Common myeloid progenitor, CD34-positive (primary cell): ENCODE measurements at places on chromosomes 6 and 20.

DNA sequence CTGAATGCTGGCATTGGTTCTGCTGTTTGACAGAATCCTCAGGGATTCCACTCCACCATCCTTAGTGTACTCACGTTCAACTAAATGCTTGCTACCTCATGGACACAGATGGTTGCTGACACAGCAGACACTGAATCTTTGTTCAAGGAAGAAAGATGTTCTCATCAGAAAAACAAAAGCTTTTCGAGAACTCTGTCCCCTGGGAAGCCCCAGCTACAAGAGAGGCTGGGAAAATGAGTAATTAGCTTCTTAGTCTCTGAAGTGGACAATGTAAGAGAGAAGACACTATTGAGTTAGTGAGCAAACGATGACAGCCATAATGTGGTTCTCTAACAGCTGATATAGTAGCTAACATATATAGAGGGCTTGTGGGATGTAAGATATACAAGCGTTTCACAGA, 30.9 kb upstream of the ENPP5 start:
- no peak overlapping the region for H3K27ac ChIP-seq
- no peaks in the 10 kb centered on the region for H3K4me1 ChIP-seq
- no peaks in the 10 kb centered on the region for H3K27me3 ChIP-seq
- DNase-seq, result no peak

- no peaks in the 10 kb centered on the region for H3K36me3 ChIP-seq
- no peaks in the 10 kb centered on the region for H3K4me1 ChIP-seq
- H3K4me3 ChIP-seq, result no peak overlapping the region
- DNase-seq, result no peak
- H3K27me3 ChIP-seq, result no peaks in the 10 kb centered on the region
These were observed 549.0 kb downstream of the CDH26 start for GRCh38 chr20:60507087-60507694.

DNA sequence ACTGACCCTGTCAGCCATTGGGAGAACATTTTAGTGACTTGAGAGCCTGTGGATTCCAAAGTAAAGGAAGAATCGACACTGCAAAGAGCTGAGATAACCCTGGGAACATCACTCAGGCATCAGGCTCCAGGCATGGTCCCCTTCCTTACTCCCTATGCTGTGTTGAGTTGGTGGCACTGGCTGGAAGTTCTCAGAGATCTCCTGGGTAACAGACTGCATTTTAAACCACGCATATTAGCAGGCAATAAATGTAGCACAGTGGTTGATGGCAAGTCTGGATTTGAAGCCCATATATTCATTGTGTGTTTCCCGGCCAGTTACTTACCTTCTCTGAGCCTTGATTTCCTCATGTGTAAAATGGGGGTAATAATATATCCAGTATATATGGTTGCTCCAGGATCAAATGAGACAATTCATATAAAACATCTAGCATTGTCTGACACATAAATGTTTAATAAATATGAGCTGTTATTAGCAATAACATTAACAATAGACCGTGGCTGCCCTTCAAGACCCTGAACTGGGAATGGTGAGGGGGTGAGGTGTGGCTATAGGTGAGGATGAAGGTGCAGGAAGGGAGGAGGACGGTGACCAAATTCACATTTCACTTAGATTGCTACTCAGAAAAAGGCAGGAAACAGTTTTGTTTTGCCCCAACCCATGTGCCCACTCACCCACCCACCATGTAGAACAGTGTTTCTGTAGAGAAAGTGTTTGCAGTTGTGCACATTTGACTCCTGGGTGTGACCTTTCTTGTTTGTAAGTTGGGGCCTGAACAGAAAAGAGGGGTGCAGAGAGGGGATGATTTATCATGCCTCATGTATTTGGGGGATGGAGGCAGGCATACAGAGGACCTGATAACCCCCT, 2.1 kb downstream of the PLCG1 start:
- no peaks in the 10 kb centered on the region for H3K36me3 ChIP-seq
- DNase-seq, result no peak
- H3K4me1 ChIP-seq, result peaks cover 42% of the 10 kb centered on the region
- H3K27ac ChIP-seq, result no peak overlapping the region
- H3K27me3 ChIP-seq, result no peaks in the 10 kb centered on the region
- no peak overlapping the region for H3K4me3 ChIP-seq

DNA sequence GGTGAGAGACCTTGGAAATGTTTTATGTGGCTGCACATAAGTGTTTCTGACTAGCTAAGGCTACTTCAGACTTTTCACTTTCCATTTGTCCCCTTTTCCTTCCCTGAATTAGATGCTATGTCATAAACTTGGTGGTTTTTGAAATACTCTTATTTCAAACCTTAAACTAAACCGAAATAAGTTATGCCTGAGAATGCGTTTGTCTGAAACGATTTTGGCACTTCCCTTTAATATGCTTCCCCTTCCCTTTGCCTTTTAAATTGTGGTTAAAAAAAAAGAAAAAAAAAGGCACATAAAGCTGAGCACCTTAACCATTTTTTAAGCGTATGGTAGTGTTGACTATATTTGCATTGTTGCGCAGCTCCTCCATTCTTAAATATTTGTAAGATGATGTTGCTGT, 14.3 kb downstream of the ZNF451 start:
- peak overlapping the region; percentile 28 for H3K27ac ChIP-seq
- H3K27me3 ChIP-seq, result no peaks in the 10 kb centered on the region
- H3K36me3 ChIP-seq, result peaks cover 47% of the 10 kb centered on the region
- peak; percentile 56 for DNase-seq

- no peaks in the 10 kb centered on the region for H3K27me3 ChIP-seq
- H3K27ac ChIP-seq, result no peak overlapping the region
- H3K4me1 ChIP-seq, result no peaks in the 10 kb centered on the region
- no peak overlapping the region for H3K4me3 ChIP-seq
- DNase-seq, result no peak
These were observed 341.1 kb upstream of the ZFP64 start for GRCh38 chr20:52532674-52533073.
